ENCODE measurements at places on chromosomes 5 and 9. TPM values are rescaled to one million over a fixed set of nuclear protein-coding genes. Genes with fewer than 3 reads are reported as not detected.

GRCh38 chr5:77066823-77067442 lies 20.2 kb downstream of the ZBED3 start:
- peaks cover 11% of the 10 kb centered on the region for H3K4me1 ChIP-seq
- no peaks in the 10 kb centered on the region for H3K27me3 ChIP-seq
- no peak for DNase-seq
- H3K4me3 ChIP-seq: no peak overlapping the region
- H3K27ac ChIP-seq: no peak overlapping the region

GRCh38 chr5:50702615-50703366 lies 36.4 kb downstream of the PARP8 start:
- no peak for DNase-seq
- H3K4me1 ChIP-seq: peaks cover 43% of the 10 kb centered on the region
- H3K27ac ChIP-seq: peak overlapping the region; percentile 85
- H3K4me3 ChIP-seq: peak overlapping the region; percentile 43
- H3K27me3 ChIP-seq: no peaks in the 10 kb centered on the region

- H3K27ac ChIP-seq: no peak overlapping the region
- DNase-seq: no peak
- no peak overlapping the region for H3K4me3 ChIP-seq
- peaks cover 23% of the 10 kb centered on the region for H3K4me1 ChIP-seq
Observed at GRCh38 chr9:77454663-77455062, 193.5 kb downstream of the GNA14 start.

GRCh38 chr5:123147128-123147715 lies 58.2 kb downstream of the PRDM6 start:
- H3K27me3 ChIP-seq: peaks cover 30% of the 10 kb centered on the region
- no peak overlapping the region for H3K27ac ChIP-seq

The RGS7BP gene
- total RNA-seq: not detected

The HOMER1 gene
- total RNA-seq: 2.2 TPM

DNA sequence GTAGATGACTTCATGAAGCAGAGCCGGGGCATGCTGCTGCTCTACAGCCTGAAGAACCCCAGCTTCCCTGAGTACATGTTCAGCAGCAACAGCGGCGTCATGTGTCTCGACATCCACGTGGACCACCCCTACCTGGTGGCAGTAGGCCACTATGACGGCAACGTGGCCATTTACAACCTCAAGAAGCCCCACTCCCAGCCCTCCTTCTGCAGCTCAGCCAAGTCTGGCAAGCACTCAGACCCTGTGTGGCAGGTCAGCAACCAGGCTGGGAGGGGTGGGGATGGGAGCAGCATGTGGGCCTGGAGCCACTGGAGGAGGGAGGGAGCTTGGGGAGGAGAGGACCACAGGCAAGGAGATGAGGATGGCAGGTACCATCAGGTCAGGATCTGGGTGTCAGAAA lies 16.2 kb downstream of the ENHO start:
- no peaks in the 10 kb centered on the region for H3K36me3 ChIP-seq
- H3K4me3 ChIP-seq: no peak overlapping the region
- DNase-seq: no peak

All from T-helper 17 cell (primary cell).